ENCODE measurements at places on chromosomes 11 and 22.

DNA sequence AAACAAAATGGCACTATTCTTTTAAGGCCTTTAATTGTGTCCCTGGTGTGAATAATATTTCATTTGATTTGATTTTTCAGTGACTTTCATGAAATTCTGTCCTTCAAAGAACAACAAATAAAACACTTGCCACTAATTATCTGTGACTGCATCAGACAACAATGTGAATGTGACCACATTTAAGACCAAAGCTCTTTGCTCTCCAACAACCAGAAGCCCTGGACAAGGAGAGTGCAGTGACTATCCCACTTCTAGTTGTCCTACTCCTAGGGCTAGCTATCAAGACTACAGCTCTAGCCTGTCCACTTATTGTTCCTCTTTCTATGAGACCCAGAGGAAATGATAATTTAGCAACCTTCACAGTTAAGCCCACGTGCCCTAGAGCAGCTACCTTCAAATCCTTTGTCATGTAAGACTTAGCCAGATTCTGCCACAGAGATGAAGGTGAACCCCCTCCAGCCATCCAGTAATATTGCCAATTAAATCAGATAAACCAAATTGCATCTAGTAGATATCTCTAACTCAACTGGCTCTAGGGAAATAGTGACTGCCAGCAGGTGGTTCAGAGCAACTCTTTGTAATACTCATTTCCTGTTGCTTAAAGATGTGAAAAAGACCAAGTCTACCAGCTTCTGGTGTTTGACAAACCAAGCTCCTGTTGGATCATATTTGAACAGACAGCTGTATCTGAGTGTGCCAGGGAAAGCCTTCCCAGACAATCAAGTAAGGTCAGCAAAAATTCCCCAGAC is 142.6 kb upstream of the BLID start:
- no peak for DNase-seq

- DNase-seq, result no peak
Observed at GRCh38 chr22:31193092-31193491, 19.0 kb upstream of the LIMK2 start.

DNA sequence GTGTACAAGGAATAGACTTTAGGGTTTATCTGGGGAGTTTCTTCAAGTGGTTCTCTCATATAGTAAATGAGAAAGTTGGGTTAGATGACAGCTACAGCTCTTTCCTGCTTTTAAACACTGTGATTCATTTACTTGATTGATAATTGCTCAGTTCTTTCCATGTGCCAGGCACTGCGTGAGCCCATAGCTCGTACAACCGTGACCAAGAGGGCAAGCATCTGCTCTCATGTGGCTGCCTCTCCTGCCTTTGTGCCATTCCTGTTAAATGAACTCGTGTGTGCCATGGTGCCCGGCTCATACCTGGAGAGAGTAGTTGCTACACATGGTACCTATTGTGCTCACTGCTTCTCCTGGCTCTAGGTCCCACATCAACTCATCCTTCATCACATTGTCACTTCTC is 206.3 kb downstream of the SNX19 start:
- DNase-seq, result no peak

GRCh38 chr11:57792060-57792541 is 30.5 kb downstream of the CTNND1 start:
- DNase-seq, result peak; percentile 46

DNA sequence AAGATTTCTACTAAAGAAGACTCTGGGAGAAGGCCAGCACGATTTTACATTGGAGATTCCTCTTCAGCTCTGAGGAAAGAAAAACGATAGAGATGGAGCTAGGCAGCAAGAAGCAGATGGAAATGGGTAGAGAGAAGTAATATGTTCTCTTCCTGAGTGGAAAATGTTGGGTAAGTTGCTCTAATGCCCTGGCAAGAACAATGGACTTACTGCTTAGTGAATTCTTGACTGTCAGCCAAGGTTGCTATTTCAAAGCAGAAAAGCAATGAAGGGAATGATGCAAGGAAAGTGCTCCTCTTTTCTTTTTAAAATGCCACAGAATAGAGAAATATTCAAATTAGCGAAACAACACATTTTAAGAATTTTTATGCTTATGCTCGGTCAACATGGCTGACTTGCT is 38.4 kb upstream of the CWF19L2 start:
- peak; percentile 72 for DNase-seq

GRCh38 chr22:42766860-42767259 is 46.2 kb upstream of the A4GALT start:
- no peak for DNase-seq

GRCh38 chr22:43293655-43294392 is 49.3 kb downstream of the SCUBE1 start:
- no peak for DNase-seq

GRCh38 chr11:15651816-15652215 is 537.1 kb downstream of the INSC start:
- DNase-seq, result no peak

GRCh38 chr22:36226189-36226588 is 13.1 kb downstream of the APOL2 start:
- DNase-seq, result no peak

DNA sequence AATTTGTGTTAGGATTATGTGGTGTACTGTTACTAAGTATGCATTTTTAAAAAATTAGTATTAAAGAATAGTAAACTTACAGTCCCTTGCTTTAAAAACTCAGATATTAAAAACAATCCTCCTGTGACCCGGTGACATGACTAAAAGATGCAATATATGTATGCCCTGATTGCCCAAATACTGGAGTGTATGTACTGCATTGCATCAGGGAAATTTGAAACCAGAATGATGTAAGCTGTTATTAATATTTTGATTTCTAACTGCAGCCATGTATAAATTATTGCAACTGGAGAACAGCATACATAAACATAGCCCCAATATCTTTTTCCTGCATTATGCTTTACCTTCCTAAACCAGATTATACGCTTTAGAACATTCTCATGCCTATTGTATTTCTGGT is 3.7 kb upstream of the HSPA8 start:
- peak; percentile 67 for DNase-seq

DNA sequence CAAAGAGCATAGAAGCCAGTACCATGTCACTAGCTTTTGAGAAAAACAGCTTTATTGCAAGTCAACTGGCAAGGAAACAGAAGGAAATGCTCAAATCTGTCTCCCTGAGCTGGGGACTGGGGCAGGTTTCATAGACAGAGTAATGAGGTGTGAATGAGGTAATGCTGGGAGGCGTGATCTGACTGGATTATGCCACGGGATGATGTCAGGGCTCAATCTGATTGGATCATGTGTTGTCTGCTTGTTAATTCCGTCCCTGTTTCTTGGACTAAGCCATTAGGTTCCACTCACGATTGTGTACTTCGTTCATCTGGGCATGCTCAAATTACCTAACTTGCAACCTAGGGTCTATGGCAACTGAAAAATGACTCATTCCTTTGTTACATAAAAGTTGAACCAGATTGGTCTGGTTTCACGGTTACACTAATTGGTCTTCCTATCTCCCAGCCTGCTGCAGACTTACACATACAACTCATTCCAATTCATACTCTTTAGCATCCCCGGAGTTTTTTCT is 20.2 kb upstream of the OR10A5 start:
- no peak for DNase-seq

- peak; percentile 38 for DNase-seq
Observed at GRCh38 chr22:29727131-29727523, 7.3 kb downstream of the CABP7 start.

DNA sequence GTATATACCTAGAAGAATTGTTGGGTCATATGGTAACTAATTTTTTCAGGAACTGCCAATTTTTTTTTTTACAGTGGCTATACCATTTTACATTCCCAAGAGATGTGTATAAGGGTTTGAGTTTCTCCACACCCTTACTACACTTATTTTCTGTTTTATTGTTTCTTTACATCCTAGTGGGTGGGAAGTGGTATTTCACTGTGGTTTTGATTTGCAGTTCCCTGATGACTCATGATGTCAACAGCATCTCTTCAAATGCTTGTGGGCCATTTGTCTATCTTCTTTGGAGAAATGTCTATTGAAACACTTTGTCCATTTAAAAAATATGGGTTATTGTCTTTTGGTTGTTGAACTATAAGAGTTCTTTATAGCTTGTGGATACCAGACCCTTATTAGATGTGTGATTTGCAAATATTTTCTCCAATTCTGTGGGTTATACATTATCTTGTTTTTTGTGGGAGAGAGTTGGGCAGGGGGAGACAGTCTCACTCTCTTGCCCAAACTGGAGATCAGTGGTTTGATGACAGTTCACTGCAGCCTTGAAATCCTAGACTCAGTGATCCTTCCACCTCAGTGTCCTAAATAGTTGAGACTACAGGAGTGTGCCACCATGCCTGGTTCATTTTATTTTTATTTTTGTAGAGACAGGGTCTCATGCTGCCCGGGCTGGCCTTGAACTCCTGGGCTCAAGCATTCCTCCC is 30.3 kb upstream of the PISD start:
- DNase-seq, result peak; percentile 82

DNA sequence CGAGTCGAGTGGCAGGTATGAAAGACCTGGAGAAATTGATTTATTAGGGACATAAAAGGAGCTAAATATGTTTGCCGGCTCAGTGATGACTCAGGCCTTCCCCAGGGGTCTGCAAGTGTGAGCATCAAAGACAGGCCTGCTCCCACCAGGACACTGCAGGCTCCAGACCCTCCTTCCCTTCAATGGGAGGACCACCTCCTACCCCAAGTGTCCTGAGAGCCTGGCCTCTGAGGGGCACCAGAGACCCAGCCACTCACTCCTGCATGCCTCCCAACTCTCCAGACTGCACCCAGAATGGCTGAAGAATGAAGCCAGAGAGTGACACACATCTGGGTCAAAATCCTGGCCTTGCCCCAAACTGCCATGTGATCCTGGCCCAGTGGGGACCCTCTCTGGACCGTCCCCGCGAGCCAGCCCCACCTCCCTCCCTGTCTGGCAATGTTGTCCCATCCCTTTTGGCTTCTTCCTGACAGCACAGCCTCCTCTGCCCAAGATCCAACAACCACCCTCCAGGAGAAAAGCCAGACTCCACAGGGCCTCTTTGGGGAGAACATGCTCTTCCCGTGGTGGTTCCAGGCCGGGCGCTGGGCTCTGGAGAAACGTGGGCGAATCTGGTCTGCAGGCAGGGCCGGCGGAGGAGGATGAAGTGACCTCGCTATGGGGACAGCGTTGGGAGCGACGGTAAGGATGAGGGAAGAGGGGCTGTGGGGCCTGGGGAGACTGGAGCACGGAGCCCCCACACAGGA is 36.2 kb downstream of the CYTH4 start:
- DNase-seq, result no peak

DNA sequence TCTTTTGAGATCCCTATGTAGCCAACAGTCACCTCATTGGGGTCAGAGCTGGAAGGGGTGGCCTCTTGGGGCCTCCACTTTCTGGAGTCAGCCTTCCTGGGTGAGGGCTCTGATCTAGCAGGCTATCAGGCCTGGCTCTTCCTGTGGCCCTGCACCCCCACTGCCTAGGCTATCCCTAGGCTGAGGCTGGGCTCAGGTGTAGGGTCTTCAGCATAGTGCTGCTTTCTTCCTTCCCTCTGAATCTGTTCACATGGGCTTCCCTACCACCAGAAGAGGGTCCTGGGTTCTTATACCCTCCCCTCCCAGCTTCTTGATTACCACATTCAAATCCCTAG is 456 bp upstream of the SPI1 start:
- DNase-seq, result no peak

- DNase-seq, result no peak
Observed at GRCh38 chr11:102559839-102560238, 29.3 kb upstream of the MMP7 start.

DNA sequence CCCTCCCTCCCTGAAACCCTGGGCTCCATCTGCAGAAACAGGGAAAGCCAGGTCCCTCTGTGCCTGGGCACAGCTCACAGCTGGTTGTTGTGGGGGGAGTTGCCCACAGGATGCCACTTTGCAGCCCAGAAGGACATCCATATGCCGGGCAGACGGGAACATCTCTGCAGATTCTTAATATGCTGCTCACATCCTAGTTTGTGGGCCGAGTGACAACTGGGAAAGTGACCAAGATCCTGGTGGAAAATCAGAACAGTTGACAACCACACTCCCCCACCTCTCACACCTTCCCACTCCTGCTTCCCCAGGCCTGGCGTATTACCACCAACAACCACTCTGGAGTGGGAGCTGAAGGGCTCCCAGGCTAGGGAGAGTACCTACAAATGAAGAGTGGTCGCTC is 7.3 kb upstream of the SCGB1A1 start:
- DNase-seq, result no peak

GRCh38 chr11:128551058-128551457 is 36.3 kb downstream of the ETS1 start:
- DNase-seq, result no peak

DNA sequence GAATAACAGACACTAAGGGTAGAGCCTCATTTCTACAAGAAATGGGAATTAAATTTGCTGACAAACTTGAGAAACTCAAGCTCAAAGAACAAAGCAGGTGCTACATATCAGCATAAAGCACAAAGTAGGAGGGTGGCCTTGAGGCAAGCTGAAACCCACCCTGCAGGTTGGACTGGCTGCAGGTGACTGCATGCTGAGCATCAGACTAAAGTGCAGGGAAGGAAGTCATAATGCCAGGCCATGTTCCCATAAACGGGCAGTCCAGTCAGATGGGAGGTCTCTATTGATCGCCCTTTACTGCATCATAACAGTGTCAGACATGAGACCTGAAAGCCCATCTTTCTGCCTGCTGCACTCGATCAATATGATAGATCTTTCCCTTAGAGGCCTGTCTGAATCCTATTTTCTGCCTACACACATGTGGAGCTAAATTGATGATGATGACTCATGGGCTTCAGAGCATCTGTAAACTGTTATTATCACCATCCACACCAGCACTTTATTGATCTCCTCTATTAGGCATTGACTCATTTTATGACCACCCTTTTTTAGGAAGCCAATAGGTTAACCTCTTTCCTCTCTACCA is 224.5 kb upstream of the DDI1 start:
- no peak for DNase-seq

- peak; percentile 91 for DNase-seq
Observed at GRCh38 chr11:120807414-120808150, 216.3 kb upstream of the TBCEL start.

GRCh38 chr22:46390652-46391301 is 55.3 kb downstream of the TRMU start:
- DNase-seq, result peak; percentile 72

DNA sequence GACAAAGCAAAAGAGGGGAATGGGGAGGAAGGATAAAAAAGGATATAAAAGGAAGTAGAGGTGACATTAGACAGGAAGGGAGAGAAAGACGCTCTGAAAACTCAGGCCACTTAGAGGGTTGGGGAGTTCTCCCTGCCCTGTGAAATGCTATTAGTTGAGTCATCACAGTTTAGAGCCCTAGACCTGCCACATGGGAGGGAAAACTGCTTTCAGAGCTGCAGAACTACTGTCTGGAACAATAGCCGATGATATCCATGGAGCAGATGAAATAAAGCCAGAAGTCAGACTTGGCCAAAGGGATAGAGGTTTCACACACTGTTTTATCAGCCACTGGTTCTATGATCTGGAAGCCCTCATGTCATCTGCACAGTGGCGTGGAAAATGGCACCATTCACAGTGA is 157.9 kb downstream of the NCAM1 start:
- DNase-seq, result peak; percentile 23

- no peak for DNase-seq
Observed at GRCh38 chr11:76216536-76217325, 10.4 kb upstream of the WNT11 start.
